ENCODE measurements at places on chromosomes 7 and 10. TPM values are rescaled to one million over a fixed set of nuclear protein-coding genes. Genes with fewer than 3 reads are reported as not detected.

GPR15LG gene
- total RNA-seq, result not detected

HKDC1 gene
- total RNA-seq, result not detected

RET gene
- total RNA-seq, result 0.36 TPM

FRMD4A gene
- total RNA-seq, result 3.4 TPM

SEMA3C gene
- not detected for total RNA-seq

LIPM gene
- not detected for total RNA-seq

- no peaks in the 10 kb centered on the region for H3K27me3 ChIP-seq
- no peak for DNase-seq
- no peaks in the 10 kb centered on the region for H3K36me3 ChIP-seq
- no peak overlapping the region for H3K27ac ChIP-seq
These were observed 357.8 kb upstream of the C7orf33 start for GRCh38 chr7:148232784-148233183.

DNA sequence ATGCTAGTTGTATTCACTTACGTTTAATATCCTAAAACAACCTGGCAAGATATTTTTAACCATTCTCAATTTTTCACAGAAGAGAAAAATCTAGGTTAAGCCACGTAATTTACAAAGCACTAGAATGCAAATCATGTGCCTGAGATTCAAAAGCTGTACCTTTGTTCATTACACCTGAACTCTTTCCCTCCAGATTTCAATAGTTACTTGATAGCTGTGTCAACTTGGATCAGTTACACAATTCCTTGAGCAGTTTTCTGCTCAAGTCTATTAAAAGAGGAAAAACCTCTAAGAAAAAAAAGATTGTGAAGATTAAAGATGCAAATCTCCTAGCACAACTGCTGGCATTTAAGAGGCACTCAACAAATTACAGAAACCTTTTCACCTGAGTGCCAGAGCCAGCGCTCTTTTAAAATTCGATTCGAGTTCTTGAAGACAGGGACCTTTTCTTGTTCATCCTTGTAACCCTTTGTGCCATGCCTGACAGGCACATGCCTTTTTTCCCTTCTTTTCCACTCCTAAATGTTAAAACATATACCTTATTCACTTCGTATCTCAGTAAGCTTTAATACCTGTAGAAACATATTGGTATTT, 886 bp downstream of the NSUN6 start:
- H3K27ac ChIP-seq, result peak overlapping the region; percentile 79
- H3K4me1 ChIP-seq, result peaks cover 27% of the 10 kb centered on the region
- peaks cover 5% of the 10 kb centered on the region for H3K36me3 ChIP-seq

GRCh38 chr7:27088002-27088922, 7.5 kb downstream of the HOXA1 start:
- H3K4me1 ChIP-seq, result peaks cover 10% of the 10 kb centered on the region
- H3K36me3 ChIP-seq, result no peaks in the 10 kb centered on the region
- no peak overlapping the region for H3K27ac ChIP-seq
- H3K4me3 ChIP-seq, result no peak overlapping the region
- peaks cover 54% of the 10 kb centered on the region for H3K27me3 ChIP-seq
- DNase-seq, result peak; percentile 38

DNA sequence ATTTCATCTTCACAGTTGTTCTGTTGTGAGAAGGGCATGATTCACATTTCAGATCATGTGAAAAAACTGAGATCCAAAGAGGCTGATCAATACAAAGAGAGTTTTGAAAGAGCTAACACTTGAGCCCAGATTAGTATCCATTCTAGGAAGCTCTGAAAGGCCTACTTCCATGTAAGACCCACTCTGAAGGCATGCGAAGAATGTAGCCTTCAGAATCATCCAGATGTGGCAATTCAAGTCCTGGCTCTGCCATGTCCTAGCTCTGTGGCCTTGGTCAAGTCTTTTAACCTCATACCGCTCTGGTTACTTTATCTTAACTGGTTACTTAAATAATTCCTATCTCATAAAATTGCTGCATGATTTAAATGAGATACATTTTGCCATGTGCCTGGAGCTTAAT, 111.1 kb downstream of the FZD1 start:
- no peak overlapping the region for H3K27ac ChIP-seq
- no peak for DNase-seq
- H3K36me3 ChIP-seq, result no peaks in the 10 kb centered on the region
- H3K4me1 ChIP-seq, result no peaks in the 10 kb centered on the region
- H3K27me3 ChIP-seq, result no peaks in the 10 kb centered on the region
- H3K4me3 ChIP-seq, result no peak overlapping the region

DNA sequence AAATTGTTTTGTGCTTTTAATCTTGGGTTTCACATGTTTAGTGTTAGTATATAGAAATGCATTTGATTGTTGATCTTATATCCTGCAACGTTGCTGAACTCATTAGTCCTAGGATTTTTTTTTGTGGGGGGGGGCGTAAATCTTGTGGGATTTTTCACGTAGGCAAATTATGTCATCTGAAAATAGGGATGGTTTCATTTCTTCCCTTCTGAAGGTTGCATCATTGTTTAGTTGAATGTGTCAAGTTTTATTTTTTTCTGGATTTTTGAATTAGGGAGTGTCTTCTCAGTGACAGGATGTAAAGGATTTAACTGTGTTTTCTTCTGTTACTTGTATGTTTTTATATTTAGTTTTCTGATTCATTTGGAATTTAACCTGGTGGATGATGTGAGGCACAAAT, 26.7 kb downstream of the MKLN1 start:
- H3K4me3 ChIP-seq, result no peak overlapping the region
- no peaks in the 10 kb centered on the region for H3K27me3 ChIP-seq
- peaks cover 22% of the 10 kb centered on the region for H3K4me1 ChIP-seq

GRCh38 chr10:58389024-58389423, 3.8 kb downstream of the TFAM start:
- H3K4me3 ChIP-seq, result no peak overlapping the region
- no peaks in the 10 kb centered on the region for H3K27me3 ChIP-seq
- no peak overlapping the region for H3K27ac ChIP-seq
- peaks cover 5% of the 10 kb centered on the region for H3K36me3 ChIP-seq
- DNase-seq, result no peak
- H3K4me1 ChIP-seq, result peaks cover 19% of the 10 kb centered on the region

DNA sequence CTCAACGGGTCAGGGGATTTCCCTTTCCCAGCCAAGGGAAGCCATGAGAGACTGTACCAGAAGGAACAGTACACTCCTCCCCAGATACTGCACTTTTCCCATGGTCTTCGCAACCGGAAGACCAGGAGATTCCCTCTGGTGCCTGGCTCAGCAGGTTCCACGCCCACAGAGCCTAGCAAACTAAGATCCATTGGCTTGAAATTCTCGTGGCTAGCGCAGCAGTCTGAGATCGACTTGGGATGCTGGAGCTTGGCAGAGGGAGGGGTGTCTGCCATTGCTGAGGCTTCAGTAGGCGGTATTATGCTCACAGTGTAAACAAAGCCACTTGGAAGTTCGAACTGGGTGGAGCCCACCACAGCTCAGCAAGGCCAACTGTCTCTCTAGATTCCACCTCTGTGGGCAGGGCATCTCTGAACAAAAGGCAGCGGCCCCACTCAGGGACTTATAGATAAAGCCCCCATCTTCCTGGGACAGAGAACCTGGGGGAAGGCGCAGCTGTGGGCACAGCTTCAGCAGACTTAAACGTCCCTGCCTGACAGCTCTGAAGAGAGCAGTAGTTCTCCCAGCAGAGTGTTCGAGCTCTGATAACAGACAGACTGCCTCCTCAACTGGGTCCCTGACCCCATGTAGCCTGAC, 29.6 kb downstream of the SLC16A12 start:
- H3K4me3 ChIP-seq, result no peak overlapping the region
- no peaks in the 10 kb centered on the region for H3K27me3 ChIP-seq
- no peaks in the 10 kb centered on the region for H3K36me3 ChIP-seq
- no peak for DNase-seq
- H3K27ac ChIP-seq, result no peak overlapping the region

GRCh38 chr7:33446551-33446950, 317.2 kb downstream of the BBS9 start:
- H3K27me3 ChIP-seq, result no peaks in the 10 kb centered on the region
- H3K27ac ChIP-seq, result no peak overlapping the region
- no peak overlapping the region for H3K4me3 ChIP-seq
- no peak for DNase-seq

DNA sequence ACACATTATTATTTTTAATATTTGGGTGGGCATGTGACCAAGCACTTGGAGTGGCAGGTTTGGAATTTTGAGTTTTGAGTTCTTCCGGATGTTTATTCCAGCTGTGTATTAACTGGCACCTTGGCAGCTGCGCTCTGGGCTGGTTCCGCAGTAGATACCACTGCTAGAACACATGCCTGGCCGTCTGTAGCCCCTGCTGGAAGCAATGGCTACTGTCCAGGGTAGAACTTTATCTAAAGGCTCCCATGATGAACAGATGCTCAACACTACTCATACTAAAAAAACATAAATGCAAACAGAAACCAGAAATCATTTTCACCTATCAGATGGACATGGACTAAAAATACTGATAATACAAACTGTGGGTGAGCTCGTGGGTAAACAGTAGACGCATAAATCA, 19.4 kb upstream of the SH3PXD2A start:
- H3K27me3 ChIP-seq, result no peaks in the 10 kb centered on the region
- H3K4me3 ChIP-seq, result no peak overlapping the region
- H3K36me3 ChIP-seq, result peaks cover 25% of the 10 kb centered on the region
- DNase-seq, result no peak

- H3K4me3 ChIP-seq, result no peak overlapping the region
- H3K36me3 ChIP-seq, result peaks cover 3% of the 10 kb centered on the region
These were observed 116.6 kb downstream of the MICU1 start for GRCh38 chr10:72509206-72509799.
